ENCODE measurements at places on chromosomes 6 and 20.

DNA sequence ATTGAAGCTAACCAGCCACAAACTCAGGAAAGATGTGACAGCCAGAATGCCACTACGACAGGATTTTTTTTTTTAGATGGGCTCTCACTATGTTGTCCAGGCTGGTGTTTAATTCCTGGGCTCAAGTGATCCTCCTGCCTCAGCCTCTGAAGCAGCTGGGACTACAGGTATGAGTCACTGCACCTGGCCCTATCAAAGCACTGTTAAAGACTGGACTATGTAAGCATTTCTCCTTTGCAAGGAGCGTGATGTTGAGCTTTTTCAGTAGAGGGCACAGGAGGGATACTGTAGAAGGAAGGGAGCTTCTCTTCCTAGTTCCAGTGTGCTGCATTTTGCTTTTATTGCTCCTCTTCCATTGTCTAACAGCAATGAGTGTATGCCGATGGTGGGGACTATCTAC, 35.8 kb downstream of the ZBTB9 start:
- no peak for DNase-seq

DNA sequence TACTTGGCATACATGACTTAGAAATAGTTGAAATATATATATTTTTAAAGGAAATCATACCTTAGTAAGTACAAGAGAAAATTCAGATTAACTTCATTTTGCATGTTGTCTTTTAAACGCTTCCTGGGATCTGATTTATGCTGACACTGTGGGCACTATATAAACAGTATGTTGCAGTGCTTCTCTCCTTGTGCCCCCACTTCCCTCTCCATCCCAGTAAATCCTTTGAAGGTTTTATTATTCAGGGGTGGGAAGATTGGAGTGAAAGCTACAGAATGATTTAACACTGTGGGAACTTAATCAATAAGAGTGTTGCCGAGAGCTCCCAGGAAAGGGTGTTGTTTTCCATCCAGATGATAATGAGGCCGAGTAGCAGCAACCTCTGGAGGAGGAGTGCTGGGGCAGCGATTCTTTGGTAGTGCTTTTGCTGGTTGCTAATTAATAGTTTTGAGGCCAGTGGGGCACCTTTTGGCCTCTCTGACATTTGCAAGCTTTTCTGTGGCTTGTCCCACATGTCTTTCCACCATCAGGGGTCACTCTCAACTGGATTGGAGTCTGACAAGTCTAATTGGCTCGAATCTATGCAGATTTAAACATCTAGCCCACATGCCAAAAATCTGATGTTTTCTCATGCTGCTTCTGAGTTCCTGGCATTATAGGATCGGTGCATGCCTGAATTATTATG, 183.0 kb upstream of the MMS22L start:
- no peak for DNase-seq

- DNase-seq = no peak
Measured at GRCh38 chr6:9039258-9039657, 603.9 kb upstream of the SLC35B3 start.

DNA sequence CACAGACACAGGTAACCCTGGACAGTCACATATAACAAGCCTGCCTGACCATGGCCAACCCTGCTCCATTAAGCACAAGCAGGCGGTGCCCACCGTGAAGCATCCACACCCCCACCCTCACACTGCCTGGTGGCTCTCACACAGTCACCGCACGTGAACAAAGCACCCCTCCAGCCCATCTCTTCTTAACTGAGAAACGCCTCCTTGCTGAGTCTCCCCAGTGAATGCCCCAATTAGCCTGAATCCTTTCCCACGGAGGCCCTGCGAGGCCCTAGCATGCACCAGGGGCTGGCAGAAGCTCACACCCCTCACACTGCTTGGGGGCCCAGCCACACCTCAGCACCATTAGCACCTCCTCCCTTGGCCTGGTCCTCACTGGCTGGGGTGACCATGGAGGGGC, 72.3 kb downstream of the GRM4 start:
- DNase-seq = no peak

DNA sequence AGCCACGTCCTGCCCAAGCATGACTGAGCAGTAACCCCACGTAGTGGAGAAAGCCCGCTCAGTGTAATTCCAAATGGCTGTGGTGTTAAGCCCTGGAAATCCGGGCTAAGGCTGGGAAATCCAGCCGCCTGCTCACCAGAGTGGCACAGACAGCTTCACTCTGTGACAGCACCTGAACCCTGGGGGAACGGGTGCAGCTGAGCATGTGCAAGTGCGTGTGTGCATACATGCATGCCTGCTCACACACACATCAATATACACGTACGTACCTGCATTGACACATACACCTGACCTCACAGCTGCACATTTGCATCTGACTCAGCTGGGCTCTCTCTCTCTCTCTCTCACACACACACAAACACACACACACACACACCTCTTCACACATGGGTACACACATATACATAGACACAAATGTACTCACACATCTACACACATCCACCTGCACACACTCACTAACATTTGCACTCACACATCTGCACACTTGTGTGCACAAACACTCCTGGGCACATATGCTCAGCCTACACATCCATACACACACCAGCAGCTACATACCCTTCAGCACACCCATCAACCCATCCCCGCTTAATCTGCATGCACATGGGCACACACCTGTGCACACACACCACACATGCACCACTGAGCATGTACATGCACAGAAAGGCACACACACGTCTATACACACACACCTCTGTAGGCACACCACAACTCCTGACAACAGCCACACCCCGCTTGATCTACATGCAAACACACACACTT, 114.1 kb downstream of the GRM4 start:
- DNase-seq = no peak

DNA sequence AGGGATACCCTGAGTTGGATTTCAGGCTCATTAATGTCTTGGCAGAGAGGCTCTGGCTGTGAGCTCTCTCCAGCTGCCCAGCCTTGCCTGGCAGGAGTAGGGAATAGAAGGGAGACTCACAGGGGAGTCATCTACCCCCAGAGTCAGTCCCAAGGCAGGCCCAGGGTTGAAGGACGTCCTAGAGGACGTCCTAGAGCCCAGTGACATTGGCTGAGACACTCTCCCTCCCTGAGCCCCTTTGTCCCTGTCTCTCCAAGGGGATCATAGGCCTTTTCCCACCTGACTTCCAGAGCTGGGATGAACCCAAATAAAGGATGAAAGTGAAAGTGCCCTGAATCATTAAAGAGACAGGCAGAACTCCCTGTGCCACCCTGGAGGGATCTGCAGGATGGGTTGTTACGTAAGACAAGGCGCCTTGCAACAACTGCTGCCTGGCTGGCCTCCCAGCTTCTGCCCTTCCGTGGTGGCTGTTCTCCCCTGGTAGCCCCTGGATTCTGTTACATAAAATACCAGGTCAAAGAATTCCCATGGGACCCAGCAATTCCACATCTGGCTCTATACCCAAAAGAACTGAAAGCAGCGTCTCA, 53.6 kb upstream of the SIRPA start:
- no peak for DNase-seq

GRCh38 chr6:81476881-81477280, 275.6 kb downstream of the TENT5A start:
- no peak for DNase-seq

GRCh38 chr20:41135888-41136679, 1.3 kb upstream of the PLCG1 start:
- DNase-seq = no peak

GRCh38 chr6:79005497-79005896, 72.6 kb downstream of the PHIP start:
- DNase-seq = no peak

GRCh38 chr6:160634706-160635105, 29.4 kb downstream of the LPA start:
- no peak for DNase-seq

GRCh38 chr6:85449388-85449817, 480 bp upstream of the NT5E start:
- DNase-seq = no peak

All from stimulated activated CD8-positive, alpha-beta memory T cell treated with anti-CD3 and anti-CD28 coated beads, Interleukin-7, amount 100 ng/mL, for 1 hour (primary cell).